ENCODE measurements at places on chromosomes 13 and 19.

DNA sequence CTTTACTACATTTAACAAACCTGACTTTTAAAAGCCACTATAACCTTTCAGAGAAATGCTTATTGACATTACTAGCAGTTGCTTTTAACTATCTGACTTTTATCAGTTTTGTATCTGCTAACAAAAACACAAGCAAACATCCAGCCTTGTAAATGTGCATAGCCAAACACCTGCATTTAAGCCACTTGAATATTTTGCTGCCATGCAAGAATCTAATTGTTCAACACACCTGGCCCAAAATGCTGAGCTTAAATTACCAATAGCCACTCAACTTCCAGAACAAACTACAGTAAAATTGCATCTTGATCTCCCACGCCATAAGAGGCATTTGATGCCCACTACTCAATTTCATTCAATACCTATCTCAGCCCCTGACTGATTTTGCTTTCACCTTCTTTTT is 9.3 kb downstream of the ZIC5 start:
- DNase-seq, result no peak

DNA sequence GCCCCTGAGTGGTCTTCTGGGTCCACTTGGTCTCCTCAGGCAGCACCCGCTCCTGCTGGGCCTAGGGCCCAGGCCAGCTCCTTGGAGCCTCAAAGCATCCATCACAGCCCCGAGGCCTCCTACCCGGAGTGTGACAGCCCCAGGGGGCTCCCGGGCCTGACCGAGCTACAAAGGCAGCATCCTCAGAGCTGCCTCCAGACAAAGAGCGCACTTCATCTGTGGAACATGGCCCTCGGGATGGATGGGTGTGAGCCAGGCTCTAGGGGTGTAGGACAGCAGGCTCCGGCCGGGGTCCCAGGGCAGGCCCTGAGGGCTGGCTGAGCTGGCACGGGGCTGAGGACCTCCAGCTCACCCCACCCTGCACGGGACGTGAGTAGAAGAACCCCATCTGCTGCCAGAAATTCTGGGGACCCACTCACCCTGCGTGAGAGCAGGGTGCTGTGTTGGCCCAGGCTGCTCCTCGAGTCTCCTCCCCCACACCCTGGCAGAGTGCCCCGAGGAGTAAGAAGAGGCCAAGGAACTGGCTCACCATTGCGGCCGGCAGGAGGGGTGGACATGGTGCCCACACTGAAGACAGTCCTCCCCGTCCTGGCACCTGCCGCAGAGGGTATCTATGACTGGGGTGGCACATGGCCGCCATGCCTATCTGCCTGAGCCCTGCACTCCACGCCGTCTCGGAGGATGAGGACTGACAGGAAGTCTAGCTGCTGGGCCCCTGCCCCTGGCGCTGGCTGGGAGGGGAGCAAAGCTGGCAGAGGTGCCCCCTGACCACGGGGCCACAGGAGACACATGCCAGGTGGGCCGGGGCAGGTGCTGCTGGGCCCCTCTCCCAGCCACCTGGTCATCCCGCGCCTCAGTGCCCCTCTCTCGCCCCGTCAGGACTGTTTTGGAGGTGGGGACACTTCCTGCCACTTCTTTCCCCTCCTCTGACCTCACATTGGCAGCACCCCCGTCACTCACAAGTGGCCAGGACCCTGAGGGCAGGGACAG is 22.3 kb downstream of the CEBPG start:
- no peak for DNase-seq

DNA sequence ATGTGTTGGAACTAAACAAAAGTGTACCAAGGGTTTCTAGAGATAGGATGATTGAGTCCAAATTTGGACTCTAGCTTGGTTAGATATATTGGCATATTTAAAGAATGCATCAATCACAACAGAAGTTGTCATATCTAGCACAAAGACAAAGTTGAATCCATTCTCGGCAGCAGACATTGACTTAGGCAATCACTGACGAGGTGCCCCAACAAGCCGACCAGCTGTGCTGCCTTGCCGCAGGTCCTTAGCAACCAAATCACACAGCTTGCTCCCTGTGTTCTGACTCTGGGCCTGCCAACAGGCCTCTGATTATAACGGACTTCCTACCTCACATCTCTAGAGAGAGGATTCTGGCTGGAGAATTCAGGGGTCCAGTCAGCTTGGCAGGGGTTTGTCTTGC is 208.7 kb downstream of the MTUS2 start:
- no peak for DNase-seq

DNA sequence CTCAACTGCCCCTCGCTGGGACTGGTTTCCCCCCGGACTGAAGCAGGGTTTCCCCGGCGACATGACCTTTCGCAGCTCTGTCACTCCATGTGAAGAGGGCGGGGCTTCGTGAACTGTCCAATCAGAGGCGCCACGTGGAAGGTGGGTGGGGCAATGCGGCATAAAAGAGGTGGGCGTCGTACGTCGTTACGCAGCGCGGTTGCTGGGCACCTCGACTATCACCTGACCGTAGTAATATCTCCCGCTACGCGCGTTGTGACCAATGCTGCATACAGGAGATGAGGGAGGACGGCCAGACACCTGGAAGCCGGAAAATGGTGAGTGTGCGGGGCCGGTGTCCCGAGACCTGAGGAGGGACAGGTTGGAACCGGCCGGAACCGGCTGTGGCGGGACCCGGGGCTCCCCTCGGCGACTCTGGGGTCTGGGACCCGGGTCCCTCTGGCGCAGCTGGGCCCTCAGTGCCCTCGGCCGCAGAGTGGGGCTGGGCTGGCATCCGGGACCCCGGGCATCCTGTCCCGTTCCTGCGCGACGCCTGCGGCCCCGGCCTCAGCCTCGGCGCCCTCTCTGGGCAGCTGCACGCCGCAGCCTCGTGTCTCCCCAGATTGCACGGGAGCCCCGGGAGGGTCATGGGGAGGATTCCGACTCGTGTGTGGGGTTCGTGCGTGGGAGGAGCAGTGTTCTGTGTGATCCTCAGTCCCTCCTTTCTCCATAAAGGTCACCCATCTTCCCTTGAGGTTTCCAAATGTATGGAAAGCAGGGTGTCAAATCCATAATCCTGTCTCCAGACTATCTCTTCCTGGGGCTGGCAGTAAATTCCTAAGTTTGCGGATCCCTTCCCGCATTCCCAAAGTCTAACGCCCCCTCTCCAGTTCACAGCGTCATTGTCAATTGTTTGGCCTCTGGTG is 32.2 kb downstream of the ZNF136 start:
- DNase-seq, result no peak

DNA sequence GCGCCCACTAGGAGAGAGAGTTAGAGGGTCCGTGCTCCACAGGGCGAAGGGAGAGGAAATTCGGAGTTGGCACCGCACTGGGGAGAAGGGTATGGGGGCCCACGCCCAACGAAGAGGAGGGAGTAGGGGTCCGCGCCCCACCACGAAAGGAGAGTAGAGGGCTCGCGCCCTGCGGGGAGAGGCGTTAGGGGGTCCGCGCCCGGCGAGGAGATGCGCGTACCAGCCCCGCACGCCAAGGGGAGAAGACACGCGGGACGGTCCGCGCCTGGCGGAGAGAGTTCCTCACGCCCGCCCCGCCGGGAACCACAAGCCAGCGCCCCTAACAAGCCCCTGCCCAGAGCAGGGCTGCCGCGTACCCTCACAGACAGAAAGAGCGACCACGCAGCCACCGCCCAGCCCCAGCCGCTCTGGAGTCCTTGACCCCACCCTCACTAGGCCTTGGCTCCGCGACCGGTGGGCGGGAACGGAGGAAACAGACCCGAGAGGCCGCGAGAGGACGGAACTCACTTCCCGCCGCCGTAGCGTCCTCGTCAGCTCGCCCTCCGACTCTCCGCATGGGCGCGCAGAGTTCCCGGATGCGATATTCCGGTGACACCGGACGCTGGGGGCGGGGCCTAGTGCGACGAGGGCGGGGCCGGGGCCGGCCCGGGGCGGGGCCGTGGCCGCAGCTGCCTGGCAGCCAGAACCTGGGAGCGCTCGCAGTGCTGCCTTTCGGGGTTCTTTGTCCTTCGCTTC is 20.0 kb upstream of the ZSCAN18 start:
- DNase-seq, result no peak

- peak; percentile 85 for DNase-seq
These were observed 2.4 kb downstream of the TIMM13 start for GRCh38 chr19:2424686-2425621.

DNA sequence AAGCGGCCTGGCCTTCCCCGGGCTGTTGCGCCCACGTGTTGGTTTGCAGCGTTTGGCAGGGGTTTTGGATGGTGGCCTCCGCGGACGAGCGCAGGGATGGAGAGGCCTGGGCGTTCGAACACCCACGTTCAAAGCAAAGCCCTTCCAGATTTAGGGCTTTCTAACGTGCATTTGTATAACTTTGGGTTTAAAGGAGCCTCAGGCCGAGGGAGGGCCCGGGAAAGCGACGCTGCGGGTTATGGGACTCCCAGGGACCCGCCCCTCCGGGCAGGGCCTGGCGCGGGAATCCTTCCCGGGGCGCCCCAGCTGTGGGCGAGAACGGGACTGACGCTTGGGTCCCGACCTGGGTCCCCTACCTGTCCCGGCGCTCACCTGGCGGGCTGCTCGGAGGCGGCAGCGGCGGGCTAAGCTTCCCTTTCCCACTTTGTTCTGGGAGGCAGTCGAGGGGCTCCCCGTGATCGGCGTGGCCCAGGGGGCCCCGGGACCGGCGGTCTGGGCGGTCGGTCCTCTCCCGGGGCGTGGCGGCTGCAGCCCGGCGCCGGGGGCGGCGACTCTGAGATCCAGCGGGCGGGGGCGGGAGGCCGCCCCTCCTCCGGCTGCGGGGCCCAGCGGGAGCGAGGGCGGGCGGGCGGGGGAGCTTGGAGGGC is at the start of gene FBXO17:
Gene FBXO17 (minus strand): TSS at position 529 of the 647 bp plus-strand sequence. CDS start 25,423 bp downstream, outside the sequence.
- DNase-seq, result peak; percentile 77

GRCh38 chr13:61414686-61415057 is 977 bp downstream of the PCDH20 start:
- peak; percentile 33 for DNase-seq

GRCh38 chr19:40192758-40193586 is 1.7 kb downstream of the MAP3K10 start:
- no peak for DNase-seq

GRCh38 chr19:18344582-18344950 is 4.2 kb downstream of the PGPEP1 start:
- DNase-seq, result peak; percentile 76

DNA sequence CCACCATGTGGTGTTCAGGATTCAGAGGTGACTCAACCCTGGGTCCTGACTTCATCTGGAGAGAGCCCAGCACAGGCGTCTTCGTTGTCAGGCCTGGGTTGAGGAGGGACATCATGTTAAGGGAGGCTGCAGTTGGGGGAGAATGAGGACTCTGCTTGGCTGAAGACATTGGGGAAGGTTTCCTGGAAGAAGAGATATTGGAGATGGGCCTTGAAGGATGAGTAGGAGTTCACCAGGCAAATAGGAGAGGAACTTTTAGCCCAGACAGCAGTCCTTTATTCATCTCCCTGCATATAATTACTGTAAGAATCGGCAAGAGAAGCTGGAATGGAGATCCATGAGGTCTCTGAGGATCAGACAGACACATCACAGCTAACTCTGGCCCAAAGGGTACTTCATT is 38.9 kb downstream of the VAV1 start:
- DNase-seq, result no peak

- DNase-seq, result no peak
These were observed 90.0 kb upstream of the SERP2 start for GRCh38 chr13:44283600-44283999.

- DNase-seq, result no peak
These were observed 94.2 kb downstream of the ZNF737 start for GRCh38 chr19:20471431-20471830.

DNA sequence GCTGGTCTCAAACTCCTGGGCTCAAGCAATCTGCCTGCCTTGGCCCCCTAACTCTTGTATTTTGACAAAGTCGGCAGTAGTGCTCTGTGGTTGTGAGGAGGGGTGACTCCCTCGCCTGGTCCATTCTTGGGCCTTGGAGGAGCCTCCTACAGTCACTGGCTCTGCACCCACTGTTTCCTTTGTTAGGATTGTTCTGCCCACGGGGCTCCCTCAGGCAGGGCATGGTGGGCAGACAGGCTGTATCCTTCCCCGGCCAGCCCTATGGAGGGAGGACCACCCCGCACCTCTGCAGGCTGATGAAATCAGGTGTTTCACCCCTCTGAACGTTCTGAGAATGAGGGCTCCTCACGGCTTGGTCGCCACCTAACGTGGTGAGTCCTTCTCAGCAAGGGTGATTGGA is 9.2 kb downstream of the FCAR start:
- DNase-seq, result no peak

- no peak for DNase-seq
These were observed 9.5 kb downstream of the MAN2B1 start for GRCh38 chr19:12656899-12657571.

DNA sequence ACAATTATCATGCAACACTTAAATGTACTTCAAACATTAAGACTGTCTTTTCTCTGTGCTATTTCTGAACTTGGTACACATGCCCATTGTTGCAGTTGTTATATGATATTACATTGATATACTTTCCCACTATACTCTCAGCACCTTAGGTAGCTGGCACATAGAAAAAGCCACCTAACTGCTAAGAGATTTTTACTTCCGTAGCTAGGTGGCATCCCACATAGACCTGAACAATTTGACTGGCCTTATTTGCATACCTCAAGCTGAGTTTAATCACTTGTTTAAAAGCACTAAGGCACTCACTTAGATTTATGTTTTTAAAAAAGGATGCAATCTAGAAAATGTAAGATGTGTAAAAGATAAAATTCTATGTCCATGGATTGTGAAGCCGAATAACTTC is 194.2 kb downstream of the POU4F1 start:
- DNase-seq, result peak; percentile 16

GRCh38 chr13:90751026-90751425 is 596.5 kb upstream of the MIR17HG start:
- DNase-seq, result no peak

GRCh38 chr13:80083853-80084676 is 256.9 kb downstream of the SPRY2 start:
- no peak for DNase-seq

DNA sequence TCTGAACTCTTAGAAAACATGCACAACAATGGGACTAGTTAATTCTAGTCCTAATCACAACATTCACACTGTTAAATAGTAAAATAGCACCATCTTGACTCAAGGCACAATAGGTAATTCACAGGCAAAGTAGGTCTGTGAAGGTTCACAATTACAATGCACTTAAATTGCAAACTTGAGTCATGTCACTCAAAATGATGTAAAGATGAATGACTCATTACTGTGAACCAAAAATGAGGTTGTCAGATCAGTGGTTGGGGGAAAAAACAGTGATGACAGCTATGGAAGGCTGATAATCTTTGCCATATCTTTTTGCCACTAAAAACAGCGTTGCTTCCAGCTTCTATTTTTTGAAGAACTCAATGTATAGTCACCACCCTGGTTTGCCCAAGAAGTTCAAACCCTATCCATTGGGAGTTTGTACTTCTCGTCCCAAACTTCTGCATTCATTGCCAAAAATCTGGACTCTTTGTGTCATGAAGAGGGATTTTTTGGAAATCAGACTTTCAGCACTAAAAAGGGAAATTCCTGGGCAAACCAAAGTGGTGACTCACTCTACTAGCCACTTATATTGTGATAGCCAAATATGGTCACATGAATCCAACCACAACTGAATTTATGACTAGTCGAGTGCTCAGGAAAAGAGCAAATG is 200.9 kb upstream of the TMTC4 start:
- DNase-seq, result no peak

- DNase-seq, result peak; percentile 71
These were observed 7.7 kb downstream of the NDUFB7 start for GRCh38 chr19:14563989-14564651.

- DNase-seq, result no peak
These were observed 11.9 kb downstream of the TMEM255B start for GRCh38 chr13:113770937-113771336.

GRCh38 chr13:111265006-111265700 is 55.3 kb upstream of the TEX29 start:
- no peak for DNase-seq

GRCh38 chr19:49361438-49362047 is 673 bp downstream of the TEAD2 start:
- peak; percentile 90 for DNase-seq

GRCh38 chr13:40586886-40587565 is 79.4 kb downstream of the FOXO1 start:
- no peak for DNase-seq

Data from neural progenitor cell (in vitro differentiated cells).